ENCODE measurements at places on chromosomes 3 and 15.
A peak's percentile ranks its signal among the peaks of the same experiment; 100 is the strongest.

GRCh38 chr3:127694467-127695215 is 21.9 kb downstream of the ABTB1 start:
- DNase-seq = no peak

GRCh38 chr15:81388436-81388770 is 14.4 kb upstream of the TMC3 start:
- peak; percentile 19 for DNase-seq

- DNase-seq = no peak
These were observed 60.9 kb downstream of the RPLP1 start for GRCh38 chr15:69513450-69513960.

DNA sequence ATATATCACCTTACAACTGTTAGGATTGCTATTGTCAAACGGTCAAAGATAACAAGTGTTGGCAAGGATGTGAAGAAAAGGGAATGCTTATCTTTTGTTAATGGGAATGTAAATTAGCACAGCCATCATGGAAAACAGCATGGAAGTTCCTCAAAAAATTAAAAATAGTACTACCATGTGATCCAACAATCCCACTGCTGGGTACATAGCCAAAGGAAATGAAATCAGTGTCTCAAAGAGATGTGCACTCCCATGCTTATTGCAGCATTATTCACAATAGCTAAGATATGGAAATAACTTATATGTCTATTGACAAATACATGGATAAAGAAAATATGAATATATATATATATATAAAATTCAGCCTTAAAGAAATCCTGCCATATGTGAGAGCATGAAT is 274.6 kb downstream of the EDEM1 start:
- no peak for DNase-seq

DNA sequence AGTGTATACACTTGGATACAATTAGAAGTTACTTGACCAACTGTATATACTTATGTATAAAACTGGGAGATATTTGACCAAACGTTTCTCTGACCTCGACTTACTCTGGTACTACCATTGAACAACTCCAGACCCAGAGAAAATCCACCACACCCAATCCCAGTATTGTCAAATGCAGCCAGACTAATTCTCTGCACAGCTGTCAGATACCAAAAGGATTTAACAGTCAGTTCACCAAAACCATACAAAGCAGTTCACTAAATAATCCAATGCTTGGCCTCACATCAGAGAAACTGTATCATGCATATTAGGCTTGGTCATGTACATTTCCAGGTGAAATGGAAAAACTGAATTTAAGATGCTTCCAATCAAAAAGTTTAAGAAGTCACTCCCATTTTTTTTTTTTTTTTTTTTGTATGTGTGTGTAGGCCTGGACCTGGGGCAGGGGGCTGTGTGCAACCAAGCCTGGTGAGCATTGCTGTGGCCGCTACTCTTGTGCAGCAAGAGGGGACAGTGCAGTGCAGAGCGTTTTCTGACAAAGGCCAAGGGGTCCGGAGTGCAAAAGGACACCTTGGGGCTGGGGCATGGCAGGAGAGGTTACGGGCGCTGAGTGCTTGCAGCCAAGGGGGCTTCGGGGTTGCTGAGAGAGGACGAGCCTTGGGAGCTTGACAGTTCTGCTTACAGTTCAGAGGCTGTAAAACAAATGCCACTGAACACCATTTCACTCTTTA is 1.4 kb downstream of the TOMM70 start:
- DNase-seq = no peak

GRCh38 chr3:142530296-142530695 is 48.2 kb downstream of the ATR start:
- no peak for DNase-seq

DNA sequence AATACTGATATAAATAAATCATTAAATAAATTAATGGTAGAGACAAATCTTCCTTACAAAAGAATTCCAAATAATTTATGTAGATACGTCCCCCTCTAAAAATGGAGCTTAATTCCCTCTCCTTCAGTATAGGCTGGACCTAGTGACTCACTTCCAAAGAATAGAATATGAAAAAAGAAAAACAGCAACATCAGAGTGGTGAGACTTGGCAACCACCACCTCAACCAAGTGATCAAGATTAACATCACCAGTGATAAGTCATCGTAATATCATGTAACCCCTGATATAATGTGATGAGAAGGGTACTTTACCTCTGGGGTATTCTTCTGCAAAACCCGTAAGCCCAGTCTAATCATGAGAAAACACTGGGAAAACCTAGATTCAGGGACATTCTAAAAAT is 13.4 kb downstream of the GOLGB1 start:
- no peak for DNase-seq

GRCh38 chr15:70495991-70496599 is 267.3 kb downstream of the UACA start:
- DNase-seq = no peak

GRCh38 chr15:75048394-75048793 is 25.0 kb downstream of the PPCDC start:
- no peak for DNase-seq

- no peak for DNase-seq
These were observed 31.5 kb downstream of the KLHL18 start for GRCh38 chr3:47314056-47314764.

- peak; percentile 37 for DNase-seq
These were observed 27.5 kb upstream of the LCTL start for GRCh38 chr15:66593219-66593780.

GRCh38 chr3:33490641-33491241 is 50.5 kb upstream of the UBP1 start:
- no peak for DNase-seq

GRCh38 chr3:190180268-190180667 is 59.6 kb upstream of the P3H2 start:
- no peak for DNase-seq

DNA sequence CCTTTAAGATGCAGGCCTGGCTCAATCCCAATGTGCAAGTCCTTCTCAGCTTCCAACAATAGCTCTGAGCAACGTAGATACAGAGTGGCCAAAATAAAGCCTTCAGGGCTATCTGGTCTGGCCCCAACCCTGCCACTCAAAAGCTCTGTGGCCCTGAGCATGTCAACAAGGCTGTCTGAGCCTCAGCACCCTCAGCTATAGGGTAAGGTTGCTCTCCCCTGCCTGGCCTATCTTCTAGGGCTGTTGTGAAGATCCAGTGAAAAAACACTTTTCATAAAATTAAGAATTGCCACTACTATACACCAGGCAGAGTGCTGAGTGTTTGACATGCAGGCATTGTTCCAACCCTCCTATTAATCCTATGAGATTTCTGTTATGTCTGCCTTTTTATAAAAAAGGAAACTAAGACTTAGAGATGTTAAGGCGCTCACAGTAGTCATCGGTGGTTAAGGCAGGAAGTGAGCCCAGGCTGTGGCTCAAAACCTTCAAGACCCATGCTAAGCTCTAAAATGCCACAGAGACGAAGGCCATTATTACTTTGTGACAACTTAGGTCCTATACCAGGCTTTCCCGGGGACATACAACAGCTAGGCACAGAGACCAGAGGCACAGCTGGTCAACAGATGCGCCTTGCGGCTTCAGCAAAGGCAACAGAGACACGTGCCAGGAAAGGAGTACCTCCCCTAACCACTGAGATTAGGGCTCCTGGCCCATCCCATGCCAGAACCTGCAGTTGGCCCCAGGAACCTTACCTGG is 5.1 kb downstream of the POLG start:
- DNase-seq = no peak

- DNase-seq = no peak
These were observed 22.7 kb downstream of the ZNF860 start for GRCh38 chr3:32004113-32004765.

DNA sequence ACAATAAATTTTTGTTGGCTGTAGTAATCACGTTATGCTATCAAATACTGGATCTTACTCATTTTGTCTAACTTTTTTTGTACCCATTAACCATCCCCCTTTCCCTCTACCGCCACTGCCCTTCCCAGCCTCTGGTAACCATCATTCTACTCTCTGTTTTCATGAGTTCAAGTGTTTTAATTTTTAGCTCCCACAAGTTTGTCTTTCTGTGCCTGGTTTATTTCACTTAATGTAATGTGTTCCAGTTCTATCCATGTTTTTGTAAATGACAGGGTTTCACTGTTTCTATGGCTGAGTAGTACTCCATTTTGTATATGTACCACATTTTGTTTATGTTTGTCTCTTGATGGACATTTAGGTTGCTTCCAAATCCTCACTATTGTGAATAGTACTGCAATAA is 52.1 kb downstream of the STARD9 start:
- DNase-seq = no peak

- no peak for DNase-seq
These were observed 20.7 kb downstream of the TATDN2 start for GRCh38 chr3:10268930-10269329.

GRCh38 chr3:124774327-124774718 is 44.1 kb downstream of the UMPS start:
- DNase-seq = peak; percentile 60

DNA sequence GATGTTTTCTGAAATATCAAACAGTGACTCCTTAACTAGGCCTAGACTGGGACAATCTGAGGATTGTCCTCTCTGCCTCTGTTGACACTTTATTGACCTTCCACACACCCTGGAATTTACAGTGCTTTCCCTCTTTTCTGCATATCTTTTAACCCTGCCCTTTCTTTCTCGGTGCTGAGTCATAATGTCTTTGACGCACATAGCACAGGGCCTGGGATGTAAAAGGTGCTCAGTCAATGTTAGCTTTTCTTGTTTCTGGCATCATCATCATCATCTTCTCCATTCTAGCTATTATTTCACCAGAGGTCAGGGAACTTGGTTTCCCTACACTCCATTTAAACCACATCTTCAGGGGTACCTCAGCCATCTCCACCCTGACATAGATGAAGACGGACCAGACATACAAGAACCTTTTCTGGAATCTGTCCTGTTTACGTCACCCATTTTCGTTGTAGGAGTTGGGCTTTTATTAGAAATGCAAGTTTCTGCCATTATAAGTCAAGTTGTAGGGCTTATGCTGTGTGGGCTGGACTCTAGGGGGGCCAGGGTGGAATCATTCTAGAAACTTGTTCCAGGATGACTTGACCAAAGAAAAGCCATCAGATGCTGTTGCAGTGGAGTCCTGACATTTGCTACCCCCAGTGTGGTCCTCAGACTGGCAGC is 46.6 kb downstream of the ZBTB38 start:
- peak; percentile 70 for DNase-seq

GRCh38 chr3:107429320-107430181 is 52.3 kb downstream of the CCDC54 start:
- peak; percentile 91 for DNase-seq

- peak; percentile 41 for DNase-seq
These were observed 30.9 kb downstream of the PTH1R start for GRCh38 chr3:46908294-46908985.
